ENCODE measurements at places on chromosomes 1 and 21. TPM values are rescaled to one million over a fixed set of nuclear protein-coding genes. Genes with fewer than 3 reads are reported as not detected.

The TRIM58 gene
- 0.13 TPM for total RNA-seq

The CREB3L4 gene
- 4.1 TPM for total RNA-seq

DNA sequence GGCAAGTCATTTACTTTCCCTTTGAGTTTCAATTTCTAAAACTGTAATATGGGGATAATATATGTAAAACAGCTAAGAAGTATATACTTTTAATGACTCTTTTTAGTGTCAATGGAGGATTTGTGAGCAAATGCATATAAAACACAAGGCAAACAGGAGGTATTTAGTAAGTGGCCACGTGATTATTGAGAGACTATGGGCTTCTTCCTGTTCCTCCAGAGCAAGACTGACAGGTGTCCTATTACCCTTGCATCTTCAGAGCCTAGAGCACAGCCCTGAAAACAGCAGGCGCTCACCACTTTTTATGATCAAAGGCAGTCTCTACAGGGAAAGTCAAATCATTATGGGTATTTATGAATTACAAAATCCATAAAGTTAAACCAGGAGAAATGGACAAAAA, 941 bp upstream of the ROR1 start:
- DNase-seq: no peak

- DNase-seq: no peak
Measured at GRCh38 chr21:44074315-44074958, 32.8 kb upstream of the PWP2 start.

DNA sequence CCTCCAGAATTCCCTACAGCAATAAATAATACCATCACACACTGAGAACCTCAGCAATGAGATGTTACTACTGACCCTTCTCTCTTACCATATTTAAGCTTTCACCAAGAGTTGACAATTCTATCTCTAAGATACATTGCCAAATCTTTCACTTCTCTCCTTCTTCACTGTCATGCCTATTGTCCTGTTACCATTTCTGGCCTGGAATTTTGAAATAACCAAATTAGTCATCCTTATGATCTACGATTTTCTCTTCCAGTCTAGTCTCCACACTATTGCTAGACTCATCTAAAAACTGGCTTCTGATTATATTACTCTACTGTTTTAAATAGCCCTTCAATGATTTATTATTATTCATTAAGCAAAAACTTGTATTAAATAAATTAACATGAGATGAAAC, 656.1 kb upstream of the ADGRL4 start:
- no peak for DNase-seq

DNA sequence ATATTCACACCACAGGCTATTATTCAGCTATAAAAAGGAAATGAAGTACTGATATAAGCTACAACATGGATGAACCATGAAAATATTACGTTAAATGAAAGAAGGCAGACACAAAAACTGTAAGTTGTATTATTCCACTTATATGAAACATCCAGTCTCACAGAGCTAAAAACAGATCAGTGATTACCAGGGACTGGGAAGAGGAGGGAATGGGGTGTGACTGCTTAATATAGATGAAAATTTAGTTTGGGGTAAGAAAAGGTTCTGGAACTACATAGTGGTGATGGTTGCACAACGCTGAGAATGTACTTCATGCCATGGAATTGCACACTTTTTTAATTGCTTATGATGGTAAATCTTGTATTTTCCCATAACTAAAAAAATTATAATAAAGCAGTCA, 19.5 kb downstream of the GPBP1L1 start:
- no peak for DNase-seq
